Natural killer cell (primary cell): ENCODE measurements at places on chromosomes 12 and 14.

DNA sequence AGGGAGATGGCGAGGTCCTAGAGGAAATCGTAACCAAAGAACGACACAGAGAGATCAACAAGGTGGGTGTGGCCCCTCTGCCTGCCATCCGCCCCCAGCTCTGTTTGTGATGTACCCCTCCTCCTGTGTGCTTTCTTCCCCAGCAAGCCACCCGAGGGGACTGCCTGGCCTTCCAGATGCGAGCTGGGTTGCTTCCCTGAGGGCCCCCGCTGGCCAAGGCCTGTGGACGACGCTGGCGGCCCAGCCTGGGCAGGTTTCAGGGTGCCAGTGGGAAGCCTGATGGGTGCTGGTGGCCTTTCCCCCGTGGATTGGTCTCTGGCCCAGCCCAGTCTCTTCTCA is 2.0 kb downstream of the ARL6IP4 start:
- peaks cover 21% of the 10 kb centered on the region for H3K36me3 ChIP-seq
- no peak overlapping the region for H3K27ac ChIP-seq
- H3K27me3 ChIP-seq = no peaks in the 10 kb centered on the region

DNA sequence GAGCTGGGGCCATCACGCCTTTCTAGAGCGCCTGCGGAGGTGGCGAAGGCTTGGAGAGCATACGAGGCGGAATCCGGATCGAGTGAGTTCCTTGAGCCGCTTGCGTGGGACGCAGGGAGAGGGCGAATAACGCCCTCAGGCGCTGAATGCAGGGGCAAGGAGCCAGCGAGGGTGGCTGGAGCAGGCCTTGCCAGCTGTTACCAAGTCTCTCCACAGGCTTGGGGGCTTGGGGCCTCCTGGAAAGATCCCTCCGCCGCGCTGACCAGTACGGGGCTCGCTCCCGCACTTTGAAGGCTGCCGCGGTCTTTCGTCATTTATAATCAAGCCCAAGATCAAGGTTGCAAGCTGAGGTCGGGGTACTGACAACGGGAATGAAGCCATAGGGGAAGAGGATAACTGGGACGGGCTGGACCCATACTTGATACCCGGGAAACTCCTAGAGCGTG is 1.2 kb downstream of the FLRT2 start:
- no peak overlapping the region for H3K27ac ChIP-seq
- H3K4me3 ChIP-seq = no peak overlapping the region
- H3K36me3 ChIP-seq = no peaks in the 10 kb centered on the region
- H3K27me3 ChIP-seq = peaks cover 24% of the 10 kb centered on the region

DNA sequence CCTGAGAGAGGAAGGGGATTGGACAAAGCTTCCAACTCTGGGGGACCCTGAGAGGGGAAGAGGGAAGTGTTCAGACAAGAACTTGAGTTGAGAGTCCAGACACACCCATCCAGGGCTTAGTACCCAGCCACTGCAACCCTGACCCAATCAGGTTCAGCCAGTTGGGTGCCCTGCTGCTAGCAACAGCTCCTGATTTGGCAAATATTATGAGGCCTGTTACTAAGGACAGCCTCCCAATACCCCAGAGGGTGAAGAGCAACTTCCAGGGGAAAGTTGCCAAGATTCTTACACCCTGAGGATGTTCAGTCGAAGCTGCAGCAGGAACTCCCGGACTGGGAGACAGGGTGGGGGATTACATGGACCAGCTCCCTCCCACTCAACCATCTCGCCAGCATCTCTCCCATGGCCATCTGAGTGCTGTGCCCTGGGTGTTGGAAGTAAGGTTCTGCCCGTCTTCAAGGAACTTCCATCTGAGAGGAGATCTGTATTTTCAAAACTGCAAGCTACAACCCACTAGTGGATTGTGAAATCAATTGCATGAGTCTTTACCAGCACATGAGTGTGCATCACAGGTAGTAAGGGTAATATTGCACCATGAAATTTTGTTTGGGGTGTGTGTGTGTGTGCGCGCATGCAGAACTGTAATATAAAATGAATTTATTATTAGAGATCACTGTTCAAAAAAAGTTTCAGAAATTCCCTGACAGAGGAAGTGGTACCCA is 11.5 kb upstream of the KRT78 start:
- no peak overlapping the region for H3K27ac ChIP-seq
- H3K4me1 ChIP-seq = no peaks in the 10 kb centered on the region
- H3K36me3 ChIP-seq = no peaks in the 10 kb centered on the region
- DNase-seq = no peak
- no peaks in the 10 kb centered on the region for H3K27me3 ChIP-seq

DNA sequence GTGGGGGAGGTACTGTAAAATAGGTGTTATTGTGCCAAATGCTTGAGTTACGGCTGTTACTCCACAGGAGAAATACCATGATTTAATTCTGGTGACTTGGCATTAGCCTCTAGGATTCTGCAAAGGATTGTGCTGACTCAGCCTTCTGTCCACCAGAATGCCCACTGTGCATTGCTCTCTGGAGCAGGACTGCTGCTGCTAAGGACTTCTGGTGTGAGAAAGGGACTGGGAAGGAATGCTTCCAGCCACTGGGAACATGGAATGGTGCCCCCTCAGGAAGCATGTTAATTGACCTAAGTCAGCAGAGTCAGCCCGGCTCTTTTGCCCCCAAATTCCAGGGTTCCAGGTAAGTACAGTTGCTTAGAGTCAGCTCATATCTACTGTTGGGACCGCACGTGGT is 32.9 kb downstream of the ZFHX2 start:
- H3K4me1 ChIP-seq = no peaks in the 10 kb centered on the region
- DNase-seq = no peak
- H3K27me3 ChIP-seq = no peaks in the 10 kb centered on the region

DNA sequence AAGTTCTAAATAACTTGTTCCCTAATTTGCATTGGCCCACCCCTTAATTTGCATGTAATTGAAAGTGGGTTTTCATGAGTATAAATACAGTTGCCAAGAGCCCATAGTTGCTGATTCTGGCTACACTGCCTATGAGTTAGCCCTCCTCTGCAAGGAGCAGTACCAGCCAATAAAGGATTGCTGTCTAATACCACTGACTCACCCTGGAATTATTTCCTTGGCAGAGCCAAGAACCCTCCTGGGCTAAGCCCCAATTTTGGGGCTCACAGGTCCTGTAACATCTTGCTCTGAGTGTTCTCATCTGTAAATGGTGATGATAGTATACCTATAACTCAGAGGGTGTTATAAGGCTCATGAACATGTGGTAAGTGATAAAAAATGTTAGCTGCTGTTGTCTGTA is 6.8 kb downstream of the TTC8 start:
- no peaks in the 10 kb centered on the region for H3K36me3 ChIP-seq
- no peak for DNase-seq
- H3K27ac ChIP-seq = no peak overlapping the region
- H3K4me1 ChIP-seq = no peaks in the 10 kb centered on the region
- H3K4me3 ChIP-seq = no peak overlapping the region

- no peaks in the 10 kb centered on the region for H3K4me1 ChIP-seq
- no peaks in the 10 kb centered on the region for H3K27me3 ChIP-seq
- DNase-seq = no peak
- no peaks in the 10 kb centered on the region for H3K36me3 ChIP-seq
- no peak overlapping the region for H3K27ac ChIP-seq
These were observed 107.3 kb upstream of the CLEC14A start for GRCh38 chr14:38363217-38363616.

- DNase-seq = no peak
- peaks cover 35% of the 10 kb centered on the region for H3K4me1 ChIP-seq
- no peak overlapping the region for H3K27ac ChIP-seq
- no peaks in the 10 kb centered on the region for H3K36me3 ChIP-seq
These were observed 1.4 kb upstream of the HMGA2 start for GRCh38 chr12:65822732-65823512.
